ENCODE measurements at places on chromosomes 5 and 9.

DNA sequence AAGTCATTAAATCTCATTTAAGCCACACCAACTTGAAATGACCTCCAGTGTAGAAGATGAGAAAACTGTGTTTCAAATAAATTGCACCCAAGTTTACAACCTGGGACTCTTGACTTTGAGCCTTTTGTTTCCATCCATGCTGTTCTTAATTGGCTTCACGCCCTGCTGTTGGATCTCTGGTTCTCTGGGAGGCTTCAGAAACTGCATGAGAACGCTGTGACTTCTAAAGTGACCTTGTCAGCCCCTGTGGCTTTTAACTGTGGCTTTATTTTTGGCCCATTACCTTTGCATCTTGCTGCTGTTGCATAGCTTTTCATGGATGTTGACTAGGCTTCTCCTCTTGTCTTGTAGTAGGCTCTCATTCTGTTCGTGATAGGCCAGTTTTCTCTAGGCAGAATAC lies 29.3 kb downstream of the TNFAIP8 start:
- DNase-seq = no peak

DNA sequence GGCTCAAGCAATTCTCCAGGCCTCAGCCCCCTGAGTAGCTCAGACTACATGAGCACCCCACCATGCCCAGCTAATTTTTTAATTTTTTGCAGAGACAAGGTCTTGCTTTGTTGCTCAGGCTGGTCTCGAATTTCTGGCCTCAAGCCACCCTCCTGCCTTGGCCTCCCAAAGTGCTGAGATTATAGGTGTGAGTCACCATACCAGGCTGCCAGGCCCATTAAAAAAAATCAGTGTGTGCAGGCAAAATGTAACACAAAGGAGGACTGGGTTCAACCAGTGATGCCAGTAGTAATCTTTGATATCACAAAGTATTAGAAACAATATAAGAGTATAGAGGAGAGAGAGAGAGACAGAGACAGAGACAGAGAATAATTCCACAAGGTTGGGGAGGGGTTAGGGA lies 322.7 kb downstream of the MSX2 start:
- no peak for DNase-seq

DNA sequence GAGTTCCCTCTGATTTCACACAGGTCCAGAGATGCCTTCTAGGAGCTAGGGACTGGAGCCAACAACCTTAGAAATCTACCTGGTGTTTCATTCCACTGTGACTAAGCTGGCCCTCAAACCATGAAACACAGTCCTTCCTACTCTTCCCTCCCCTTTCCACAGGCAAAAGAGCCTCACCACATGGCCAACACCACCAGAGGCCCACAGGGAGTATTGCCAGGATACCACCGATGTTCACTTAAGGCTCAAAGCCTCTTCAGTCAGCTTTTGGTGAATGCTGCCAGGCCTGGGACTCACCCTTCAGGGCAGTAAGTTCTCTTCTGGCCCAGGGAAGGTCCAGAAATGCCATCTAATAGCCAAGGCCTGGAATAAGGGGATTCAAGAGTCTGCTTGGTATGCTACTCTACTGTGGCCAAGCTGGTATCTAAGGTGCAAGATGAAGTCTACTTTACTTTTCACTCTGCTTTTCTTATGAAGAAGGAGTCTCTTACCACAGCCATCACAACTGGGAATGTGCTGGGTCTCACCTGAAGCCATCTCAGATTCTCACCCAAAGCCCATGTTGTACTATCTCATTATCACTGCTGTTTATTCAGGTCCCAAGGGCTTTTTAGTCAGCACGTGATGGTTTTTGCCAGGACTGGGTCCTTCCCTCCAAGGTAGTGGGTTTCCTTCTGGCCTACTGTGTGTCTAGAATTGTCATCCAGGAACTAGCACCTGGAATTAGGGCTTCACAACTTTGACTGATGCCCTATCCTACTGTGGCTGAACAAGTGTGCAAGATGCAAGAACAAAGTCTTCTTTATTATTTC lies 1018.4 kb downstream of the TAF11L14 start:
- no peak for DNase-seq

DNA sequence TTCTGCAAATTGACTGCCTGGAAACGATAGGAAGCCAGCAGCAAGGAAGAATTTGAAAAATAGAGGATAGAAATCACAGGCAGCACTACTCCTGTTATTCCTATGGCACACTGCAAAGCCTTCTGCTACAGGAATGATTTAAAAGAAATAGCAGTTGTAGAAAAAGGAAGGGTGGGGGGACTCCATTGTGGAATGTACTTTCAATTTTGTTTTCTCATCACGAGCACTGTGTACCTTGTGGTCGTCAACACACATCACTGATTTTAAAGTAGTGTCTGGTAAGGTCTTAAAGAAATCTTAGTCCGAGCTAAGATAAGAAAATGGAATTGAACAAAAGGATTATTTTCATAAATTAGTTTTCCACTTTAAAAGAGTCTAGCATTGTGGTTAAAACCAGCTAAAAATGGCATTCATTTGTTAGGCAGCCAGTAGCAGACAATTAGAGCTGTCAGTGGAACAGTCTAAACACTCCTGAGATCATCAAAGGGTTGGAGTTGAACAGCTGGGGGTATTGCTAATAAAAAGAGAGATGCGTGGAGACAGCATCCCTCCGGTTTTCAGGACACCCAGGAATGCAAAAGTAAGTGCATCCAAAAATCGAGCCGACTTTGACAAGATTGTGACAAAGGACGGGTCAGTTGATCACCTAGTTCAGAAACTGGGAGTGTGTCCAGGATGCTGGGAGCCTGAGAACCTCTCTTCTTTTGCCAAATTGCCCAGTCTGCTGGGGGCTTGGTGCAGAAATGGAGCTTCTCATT lies 97.8 kb upstream of the WWC1 start:
- DNase-seq = no peak

GRCh38 chr9:114235033-114235661 lies 79.8 kb downstream of the COL27A1 start:
- no peak for DNase-seq

- DNase-seq = no peak
These were observed 854.1 kb downstream of the MAT2B start for GRCh38 chr5:164359260-164360255.

DNA sequence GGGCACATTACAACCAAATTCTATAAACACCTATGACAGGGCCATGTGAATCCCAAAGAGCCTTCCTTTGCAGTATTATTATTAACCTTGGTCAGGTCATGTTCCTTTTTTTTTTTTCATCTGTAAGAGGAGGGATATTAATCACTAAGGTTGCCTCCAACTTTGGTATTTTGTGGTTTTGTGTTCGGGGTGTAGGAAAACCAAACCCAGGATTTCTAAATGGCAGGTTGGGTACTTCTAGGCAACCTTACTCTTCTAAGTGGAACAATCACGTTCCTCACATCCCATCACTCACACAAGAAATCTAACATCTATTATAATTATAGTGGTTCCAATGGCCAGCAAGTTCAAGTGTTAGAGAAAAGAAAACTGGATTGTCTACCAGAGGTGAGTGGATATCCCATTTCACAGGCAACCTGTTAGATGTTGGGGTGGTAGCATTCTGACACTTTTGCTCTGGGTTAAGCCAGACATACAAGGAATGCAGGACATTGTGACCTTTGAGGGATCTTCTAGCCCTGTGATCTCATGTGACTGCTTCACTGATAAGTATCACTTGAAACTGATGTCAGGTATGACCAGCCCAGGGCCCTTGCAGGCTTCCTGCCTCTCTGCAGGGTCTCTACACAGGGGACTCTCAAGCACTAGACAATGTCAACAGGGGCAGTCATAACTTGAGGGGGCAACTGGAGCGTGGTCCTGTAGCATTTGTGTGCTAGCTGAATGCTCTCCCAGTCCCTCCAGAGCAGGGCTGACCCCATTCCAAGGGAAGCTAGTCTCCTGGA lies 126.2 kb upstream of the VLDLR start:
- DNase-seq = no peak

- no peak for DNase-seq
These were observed 118.1 kb upstream of the ERCC6L2 start for GRCh38 chr9:95757439-95757838.

DNA sequence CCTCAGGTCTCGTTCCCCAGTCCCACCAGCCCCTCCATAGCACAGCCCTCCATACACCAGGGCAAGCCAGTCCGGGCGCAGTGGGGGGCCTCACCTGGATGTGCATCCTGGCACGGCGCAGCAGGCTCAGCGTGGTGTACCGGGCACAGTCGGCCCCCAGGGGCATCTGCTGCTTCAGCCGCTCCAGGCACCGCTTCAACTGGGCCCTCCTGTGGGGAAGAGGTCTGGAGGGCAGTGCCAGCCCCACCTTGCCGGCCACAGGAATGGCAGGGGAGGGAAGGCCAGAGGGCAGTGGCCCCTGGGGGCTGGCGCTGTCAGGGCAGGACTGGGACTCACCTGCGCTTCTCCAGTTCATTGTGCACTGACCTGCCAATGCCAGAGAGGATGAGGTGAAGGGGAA lies 1.4 kb downstream of the MXD3 start:
- no peak for DNase-seq

GRCh38 chr9:85156652-85157051 lies 487.1 kb downstream of the NTRK2 start:
- DNase-seq = no peak

DNA sequence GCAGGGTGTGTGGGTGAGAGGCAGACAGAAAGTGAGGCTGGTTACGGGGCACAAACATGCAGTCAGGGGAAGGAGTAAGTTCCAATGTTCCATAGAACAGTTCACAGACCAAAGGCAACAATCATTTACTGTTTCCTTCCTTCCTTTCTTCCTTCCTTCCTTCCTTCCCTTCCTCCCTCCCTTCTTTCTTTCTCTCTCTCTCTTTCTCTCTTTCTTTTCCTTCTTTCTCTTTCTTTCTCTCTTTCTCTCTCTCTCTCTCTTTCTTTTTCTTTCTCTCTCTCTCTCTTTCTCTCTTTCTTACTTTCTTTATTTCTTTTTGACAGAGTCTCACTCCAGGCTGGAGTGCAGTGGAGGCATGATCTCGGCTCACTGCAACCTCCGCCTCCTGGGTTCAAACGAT lies 125.8 kb upstream of the LPCAT1 start:
- no peak for DNase-seq

- no peak for DNase-seq
These were observed 148.2 kb downstream of the DROSHA start for GRCh38 chr5:31383734-31384133.

DNA sequence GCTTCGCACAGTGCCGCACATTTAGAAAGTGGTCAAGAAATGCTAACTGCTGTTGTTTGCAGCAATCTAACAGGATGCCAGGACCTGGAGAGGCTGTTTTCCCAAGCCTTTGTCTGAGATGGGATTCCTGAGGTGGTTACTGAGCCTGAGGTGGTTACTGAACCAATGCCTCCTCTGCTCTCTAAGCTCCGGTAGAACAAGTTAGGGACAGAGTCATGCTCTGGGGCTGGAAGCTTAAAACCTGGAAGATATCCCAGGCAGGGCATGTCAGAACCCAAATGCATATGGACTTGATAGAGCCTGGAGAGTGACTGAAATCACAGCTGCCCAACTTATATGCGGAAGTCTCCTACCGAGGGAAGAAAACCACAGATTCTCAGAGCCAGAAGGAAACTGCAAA lies 46.5 kb upstream of the FAT2 start:
- DNase-seq = no peak

DNA sequence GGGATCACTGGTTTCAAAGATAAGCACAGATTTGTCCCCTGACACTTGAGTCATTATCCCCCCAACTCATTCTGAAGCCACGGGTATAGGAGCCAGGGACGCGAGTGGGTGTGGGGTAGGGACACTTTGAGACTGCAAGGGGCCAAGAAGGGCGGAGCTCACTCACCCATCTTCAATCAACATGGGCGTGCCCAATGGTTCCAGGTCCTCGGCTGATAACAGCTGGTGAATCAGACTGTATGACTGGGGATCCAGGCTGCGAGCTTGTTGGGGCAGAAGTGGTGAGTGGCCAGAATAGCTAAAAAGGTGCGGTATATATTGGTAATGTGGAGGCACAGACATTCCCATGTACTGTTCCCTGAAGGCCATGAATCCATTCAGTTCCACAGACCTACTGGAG lies 30.7 kb upstream of the NR5A1 start:
- DNase-seq = no peak

DNA sequence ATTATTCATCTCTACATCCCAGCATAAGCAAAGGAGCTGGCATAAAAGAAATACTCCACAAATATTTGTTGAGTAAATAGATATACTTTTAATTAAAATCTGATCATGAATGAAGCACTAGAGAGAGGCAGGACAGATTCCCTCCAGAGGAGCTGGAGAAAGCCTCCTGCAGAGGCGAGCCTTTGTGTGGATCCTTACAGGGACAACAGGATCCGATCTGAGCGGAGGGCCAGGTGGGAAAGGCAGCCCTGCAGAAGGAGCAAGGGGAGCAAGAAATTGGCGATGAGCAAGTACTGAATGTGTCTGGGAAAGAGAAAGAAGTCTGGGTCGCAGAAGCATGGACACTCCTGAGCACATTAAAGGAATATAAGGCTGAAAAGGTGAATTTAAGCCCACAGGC lies 69.4 kb downstream of the EBF1 start:
- DNase-seq = no peak

DNA sequence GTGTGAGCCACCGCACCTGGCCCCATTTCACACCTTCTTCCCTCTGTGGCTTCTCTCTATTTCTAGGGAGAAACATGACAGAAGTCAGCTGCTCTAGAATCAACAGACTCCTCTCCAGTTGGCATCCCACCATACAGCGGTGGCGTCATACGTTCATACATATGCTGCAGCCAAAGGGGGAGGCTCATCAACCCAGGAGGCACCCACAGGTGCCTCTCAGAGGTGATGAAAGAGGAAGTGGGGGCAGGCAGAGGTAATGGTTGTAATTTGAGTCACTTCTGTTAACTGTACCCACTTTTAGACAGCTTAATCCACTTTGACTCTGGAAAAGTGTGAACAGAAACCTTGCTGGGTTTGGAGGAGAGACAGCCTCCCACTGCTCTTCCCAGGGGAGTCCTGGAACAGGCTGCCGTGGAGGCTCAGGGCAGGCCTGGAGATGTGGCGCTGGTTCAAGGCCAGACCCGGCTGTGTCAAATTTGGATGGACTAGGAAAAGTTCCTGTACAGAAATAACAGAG lies 47.3 kb upstream of the SUB1 start:
- no peak for DNase-seq

- DNase-seq = no peak
These were observed 1.6 kb downstream of the SPACA9 start for GRCh38 chr9:132880324-132880661.

GRCh38 chr5:2003690-2004365 lies 121.1 kb upstream of the IRX4 start:
- DNase-seq = no peak

DNA sequence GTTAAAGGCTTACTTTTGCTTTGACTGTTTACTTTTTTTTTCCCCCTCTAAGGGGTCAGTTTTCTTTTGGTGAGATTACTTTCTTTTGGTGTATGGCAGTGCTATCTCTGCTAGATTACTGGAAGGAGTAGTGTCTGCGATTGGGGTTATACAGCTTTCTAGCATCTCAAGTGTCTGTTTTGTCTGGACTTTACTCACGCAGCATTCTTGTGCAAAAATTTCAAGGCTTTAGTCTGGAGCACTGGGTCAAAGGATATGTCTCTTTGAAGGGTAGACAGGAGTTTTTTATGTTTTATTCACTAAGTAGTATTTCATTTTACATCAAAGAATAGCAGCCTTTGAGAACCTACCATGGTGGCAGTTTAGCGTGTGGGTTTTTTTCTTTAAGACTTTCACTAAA lies 52.6 kb downstream of the NDUFS4 start:
- DNase-seq = no peak

GRCh38 chr9:84305497-84306131 lies 34.9 kb downstream of the SLC28A3 start:
- no peak for DNase-seq

Data from fibroblast of mammary gland (primary cell).